ENCODE measurements at places on chromosomes 5 and 9.

GRCh38 chr9:91037511-91038482, 236.2 kb downstream of the SYK start:
- peak; percentile 84 for DNase-seq

- DNase-seq: no peak
These were observed 16.8 kb upstream of the TCOF1 start for GRCh38 chr5:150340614-150341255.

DNA sequence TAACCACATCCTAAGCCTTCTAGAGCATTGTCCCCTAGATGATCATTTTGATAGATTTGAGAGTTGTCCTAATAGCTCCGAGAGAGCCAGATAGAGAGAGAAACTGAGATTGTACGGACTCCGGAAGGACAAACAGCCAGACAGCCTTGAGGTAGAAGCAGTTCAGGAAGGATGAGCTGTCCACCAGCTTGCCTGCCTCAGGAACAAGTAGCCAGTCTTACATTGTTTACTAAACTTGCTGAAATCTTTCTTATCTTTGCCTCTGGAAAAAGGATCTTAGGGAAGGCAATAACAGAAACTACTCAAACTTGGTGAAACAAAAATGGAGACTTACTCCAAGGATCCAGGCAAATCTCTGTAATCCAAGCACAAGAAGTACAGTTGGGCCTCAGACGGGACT, 39.0 kb upstream of the SAP30L start:
- no peak for DNase-seq

GRCh38 chr5:22471154-22471553, 382.0 kb downstream of the CDH12 start:
- no peak for DNase-seq

GRCh38 chr5:77358255-77359205, 133.6 kb downstream of the WDR41 start:
- DNase-seq: no peak

GRCh38 chr5:141521244-141521781, 32.4 kb downstream of the PCDHGC5 start:
- peak; percentile 96 for DNase-seq

DNA sequence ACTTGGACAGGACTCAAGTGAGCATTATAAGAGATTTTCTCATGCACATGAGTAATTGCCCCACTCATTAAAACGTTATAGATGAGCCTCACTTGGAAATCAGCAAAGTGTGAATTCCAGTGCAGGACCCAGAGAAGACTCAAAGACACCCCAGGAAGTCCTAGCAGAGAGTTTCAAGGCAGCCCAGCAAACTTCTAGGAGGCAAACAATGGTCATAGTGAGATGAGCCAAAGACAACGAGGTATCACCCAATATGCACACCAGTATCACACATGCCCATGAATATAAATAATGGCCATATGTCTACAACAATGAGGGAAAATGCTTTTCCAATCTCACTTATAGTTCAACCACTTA, 245.9 kb downstream of the ACTL7B start:
- DNase-seq: no peak

GRCh38 chr9:106921341-106921899, 58.5 kb downstream of the ZNF462 start:
- peak; percentile 83 for DNase-seq

DNA sequence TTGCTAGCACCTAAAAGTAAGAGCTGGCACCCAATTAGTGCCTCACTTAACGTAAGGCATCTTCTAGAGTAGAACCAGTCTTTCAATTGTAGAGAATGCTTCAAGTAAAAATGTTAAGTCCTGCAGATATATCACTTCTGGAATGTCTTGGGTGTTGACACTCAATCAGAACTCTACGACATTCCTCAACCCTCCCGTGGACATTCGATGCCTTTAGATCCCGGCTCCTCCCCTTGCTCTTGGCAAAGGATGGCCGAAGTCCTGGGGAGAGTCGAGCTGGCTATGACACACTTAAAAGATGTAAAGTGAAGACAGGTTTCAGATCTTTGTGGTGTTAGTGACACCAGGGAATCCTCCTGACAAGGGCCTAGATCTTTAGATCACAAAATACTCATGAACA, 87.5 kb upstream of the ERCC6L2 start:
- no peak for DNase-seq

GRCh38 chr9:15484802-15485201, 26.0 kb downstream of the PSIP1 start:
- no peak for DNase-seq

GRCh38 chr9:77514886-77515711, 133.0 kb downstream of the GNA14 start:
- DNase-seq: no peak

DNA sequence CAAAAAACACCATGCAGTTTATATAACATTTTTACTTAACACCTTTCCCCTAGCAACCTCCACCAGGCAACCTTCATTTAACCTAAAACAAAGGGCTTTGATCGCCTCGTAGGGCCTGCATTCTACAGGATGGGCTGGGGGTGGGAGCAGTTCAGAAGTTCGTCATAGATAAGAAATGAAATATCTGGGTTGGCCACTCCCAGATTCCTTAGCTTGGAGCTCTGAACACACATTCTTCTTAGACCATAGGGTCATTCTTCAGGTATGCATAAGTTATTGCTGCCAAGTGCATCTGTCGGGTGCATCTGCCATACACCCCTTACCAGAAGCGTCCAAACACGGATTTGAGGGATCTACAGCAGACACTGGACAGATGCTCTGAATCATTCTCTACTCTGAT, 4.3 kb upstream of the SLC22A5 start:
- DNase-seq: peak; percentile 72

- no peak for DNase-seq
These were observed 339.7 kb downstream of the KIF4B start for GRCh38 chr5:155353231-155353630.

DNA sequence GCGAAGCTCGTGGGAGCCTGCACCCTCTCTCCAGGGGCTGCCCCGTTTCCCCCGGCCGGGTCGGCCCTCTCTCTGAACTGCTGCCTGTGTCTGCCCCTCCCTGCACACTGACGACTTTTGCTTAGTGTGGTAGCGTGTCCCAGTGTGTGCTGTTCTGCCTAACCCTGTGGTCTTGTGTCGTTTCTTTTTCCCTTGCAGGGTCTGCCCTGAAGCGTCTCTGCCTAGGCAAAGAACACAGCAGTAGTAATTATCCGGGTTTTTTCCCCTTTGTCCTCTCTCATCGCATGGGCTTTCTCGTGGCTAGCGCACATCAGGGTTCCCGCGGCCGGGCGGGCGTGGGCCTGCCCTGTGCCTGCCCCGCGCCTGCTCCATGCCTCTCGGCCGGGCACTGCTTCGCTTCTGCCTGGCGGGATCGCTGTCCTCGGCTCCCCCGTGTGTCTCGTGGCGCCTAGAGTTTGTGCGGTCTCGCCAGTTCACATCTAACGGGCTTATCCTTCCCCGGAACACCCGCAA, 122.7 kb downstream of the WNK2 start:
- DNase-seq: no peak

GRCh38 chr5:150144246-150144801, 11.3 kb downstream of the PDGFRB start:
- no peak for DNase-seq

DNA sequence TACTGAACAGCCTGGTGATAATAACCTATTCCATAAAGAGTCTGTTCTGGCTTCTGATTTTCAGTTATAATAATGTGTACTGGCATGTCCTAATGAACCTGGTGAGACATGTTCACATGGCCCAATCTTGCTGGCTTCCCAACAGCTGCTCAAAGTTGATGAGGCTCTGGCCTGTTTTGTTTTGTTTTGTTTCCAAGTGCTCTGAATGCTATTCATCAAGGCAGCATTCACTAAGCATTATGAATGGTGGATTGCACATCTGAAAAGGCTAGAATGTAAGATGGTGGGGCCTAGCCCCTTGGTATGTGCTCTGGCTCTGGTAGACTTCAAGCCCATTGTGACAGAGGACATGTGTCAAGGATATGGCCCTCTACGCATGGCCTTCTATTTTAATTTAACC, 388.5 kb downstream of the PSAT1 start:
- no peak for DNase-seq

DNA sequence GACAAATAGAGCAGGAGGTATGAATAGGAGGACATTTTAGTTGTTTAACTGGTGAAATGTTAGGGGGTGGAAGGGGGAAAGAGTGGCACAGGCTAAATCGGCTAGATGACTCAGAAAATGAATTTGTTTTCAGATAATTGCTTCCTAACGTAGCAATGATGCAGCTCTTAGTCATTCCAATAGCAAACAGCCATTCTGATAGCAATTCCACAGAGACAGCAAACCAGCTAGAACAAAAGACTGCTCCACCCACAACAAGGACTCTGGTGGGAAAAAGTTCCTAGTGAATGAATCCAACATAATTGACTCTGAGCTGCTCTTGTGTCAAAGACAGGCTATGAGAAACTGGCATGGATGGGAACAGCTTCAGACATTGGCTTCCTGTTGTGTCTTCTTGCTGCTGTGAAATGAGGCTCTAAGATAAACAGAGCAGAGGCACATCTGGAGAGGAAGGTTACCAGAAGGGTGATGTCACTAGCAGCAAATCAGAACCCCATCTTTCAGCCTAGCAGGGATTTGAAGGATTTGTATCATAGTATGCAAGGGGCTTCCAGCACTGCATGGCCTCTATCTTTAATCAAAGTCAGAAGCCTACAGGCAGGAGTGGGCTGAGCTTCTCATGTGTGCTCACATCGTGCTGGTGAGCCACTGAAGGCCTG, 28.1 kb upstream of the F2RL1 start:
- DNase-seq: peak; percentile 89

- peak; percentile 55 for DNase-seq
These were observed 305.1 kb upstream of the RGMB start for GRCh38 chr5:98468188-98468869.
